IMR-90 (cell line): ENCODE measurements at places on chromosomes 5 and 9.

- peak; percentile 80 for DNase-seq
Observed at GRCh38 chr5:142894749-142895148, 124.6 kb downstream of the ARHGAP26 start.

DNA sequence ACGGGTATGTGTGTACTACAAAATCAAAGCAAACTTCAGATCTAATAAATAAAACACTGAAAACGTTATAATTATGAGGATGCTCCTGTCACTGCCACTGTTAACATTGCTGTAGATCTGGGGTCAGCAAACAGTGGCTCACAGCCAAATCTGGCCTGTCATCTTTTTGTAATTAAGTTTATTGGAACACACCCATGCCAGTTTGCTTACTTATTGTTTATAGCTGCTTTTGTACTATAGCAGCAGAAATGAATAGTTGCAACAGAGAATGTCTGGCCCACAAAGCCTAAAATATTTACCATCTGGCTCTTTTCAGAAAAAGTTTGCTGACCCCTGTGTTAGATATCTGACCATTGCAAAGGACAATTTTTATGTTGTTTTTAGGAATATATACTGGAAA lies 32.1 kb downstream of the PRRC1 start:
- DNase-seq = no peak

DNA sequence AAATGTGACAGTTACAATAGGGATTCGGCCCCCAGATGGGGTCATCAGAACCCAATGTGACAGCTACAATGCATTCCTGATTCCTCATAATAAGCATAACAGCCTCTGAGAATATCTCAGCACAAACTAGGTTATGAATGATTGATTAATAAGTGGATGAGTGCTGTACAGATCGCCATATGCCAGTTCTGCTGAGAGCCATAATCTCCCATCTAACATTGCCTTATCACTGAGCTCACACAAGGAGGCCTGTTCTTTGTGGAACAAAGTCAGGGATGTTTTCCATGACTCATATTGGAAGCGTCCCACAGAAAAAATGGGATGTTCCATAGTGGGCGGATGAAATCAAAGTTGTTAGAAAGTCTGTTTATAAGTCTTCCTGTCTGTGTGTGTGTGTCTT lies 89.6 kb downstream of the KIF4B start:
- peak; percentile 48 for DNase-seq

DNA sequence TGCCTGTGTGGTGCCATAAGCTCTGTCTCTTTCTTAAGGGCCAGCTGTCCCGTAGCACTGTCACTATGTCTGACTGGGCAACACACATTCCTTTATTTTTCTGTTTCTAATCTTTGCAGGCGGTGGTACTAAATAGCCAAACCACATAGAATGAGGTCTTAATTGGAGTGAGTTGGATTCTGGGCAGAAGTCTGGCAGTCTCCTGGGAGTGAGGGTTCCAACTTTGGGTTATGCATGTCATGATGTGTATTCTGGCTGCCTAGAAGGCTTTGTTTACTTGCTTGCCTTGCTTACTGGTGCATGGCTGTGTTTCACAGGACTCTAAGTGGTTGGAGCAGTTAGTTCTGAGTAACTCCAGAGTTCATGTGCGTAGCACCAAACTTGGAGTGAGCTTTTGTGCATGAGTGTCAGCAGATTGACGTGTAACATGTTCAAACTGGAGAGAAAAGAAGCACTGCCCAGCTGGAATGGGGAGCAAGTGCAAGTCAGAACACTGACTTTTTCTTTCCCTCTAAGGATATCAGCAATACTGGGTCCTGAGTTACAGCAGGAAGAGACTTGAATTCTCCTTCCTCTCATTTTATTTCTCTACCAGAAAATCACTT lies 185.8 kb downstream of the PCSK1 start:
- DNase-seq = peak; percentile 78

- DNase-seq = peak; percentile 52
Observed at GRCh38 chr9:20592673-20593072, 29.6 kb downstream of the MLLT3 start.

GRCh38 chr5:43854697-43855292 lies 251.8 kb downstream of the NNT start:
- peak; percentile 23 for DNase-seq

- no peak for DNase-seq
Observed at GRCh38 chr9:136971746-136972145, 5.6 kb upstream of the PTGDS start.
